ENCODE measurements at places on chromosomes 4 and X.

GRCh38 chr4:130329036-130329435 is 1233.1 kb downstream of the C4orf33 start:
- no peaks in the 10 kb centered on the region for H3K36me3 ChIP-seq
- no peak overlapping the region for H3K4me3 ChIP-seq
- no peak overlapping the region for H3K27ac ChIP-seq
- no peak for DNase-seq
- no peaks in the 10 kb centered on the region for H3K27me3 ChIP-seq

DNA sequence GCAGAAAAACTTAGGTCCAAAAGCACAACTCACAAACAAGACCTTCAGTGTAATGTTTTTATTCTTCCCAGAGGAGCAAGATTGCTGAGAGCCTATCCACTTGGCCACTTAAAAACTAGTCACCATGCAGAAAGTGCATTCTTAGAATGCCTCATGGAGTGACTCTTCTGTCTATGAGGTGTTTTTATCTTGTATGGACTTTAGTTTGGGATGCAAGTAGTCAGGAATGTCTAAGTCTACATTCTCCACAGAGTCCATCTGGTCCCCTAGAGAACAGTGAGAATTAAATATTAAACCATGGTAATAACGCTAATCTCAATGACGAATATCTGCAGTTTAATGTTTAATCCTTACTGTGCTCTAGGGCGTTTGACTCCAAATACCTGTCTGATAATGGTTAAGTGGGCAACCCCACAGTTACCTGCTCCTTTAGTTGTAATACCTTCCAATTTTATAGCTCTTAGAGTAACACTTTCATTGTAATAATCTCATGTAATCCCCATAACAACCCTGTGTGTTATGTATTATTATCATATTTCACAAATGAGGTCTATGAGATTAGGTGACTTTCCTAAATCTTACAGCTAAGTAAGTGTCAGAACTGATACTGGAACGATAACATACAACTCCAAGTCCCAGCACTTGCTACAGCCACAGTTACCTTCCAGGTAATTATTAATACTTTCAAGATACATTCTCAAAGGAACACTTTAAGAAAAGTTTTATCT is 235.6 kb upstream of the JADE1 start:
- no peaks in the 10 kb centered on the region for H3K4me1 ChIP-seq
- H3K27me3 ChIP-seq = peaks cover 7% of the 10 kb centered on the region
- DNase-seq = no peak
- H3K36me3 ChIP-seq = no peaks in the 10 kb centered on the region
- no peak overlapping the region for H3K4me3 ChIP-seq
- no peak overlapping the region for H3K27ac ChIP-seq

DNA sequence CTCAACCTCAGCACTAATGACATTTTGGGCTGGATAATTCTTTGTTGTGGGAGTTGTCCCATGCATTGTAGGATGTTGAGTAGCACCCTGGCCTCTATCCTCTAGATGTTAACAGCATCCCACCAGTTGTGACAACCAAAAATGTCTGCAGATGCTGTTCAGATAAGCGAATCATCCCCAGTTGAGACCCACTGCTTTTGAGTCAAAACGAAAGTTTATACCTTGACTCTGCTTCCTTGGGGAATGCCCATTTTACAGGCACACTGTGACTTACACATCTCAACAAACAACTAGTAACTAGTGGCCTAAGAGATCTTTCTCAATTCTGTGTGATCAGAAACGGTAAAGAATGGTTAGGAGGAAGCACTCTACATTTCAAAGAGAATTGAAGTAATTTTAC is 37.0 kb downstream of the SEPSECS start:
- H3K4me1 ChIP-seq = no peaks in the 10 kb centered on the region
- peaks cover 43% of the 10 kb centered on the region for H3K36me3 ChIP-seq
- no peaks in the 10 kb centered on the region for H3K27me3 ChIP-seq
- no peak for DNase-seq
- no peak overlapping the region for H3K4me3 ChIP-seq

GRCh38 chrX:134753718-134754008 is 95.4 kb upstream of the PLAC1 start:
- peaks cover 4% of the 10 kb centered on the region for H3K27me3 ChIP-seq
- no peaks in the 10 kb centered on the region for H3K36me3 ChIP-seq
- no peak overlapping the region for H3K4me3 ChIP-seq
- H3K27ac ChIP-seq = no peak overlapping the region
- H3K4me1 ChIP-seq = no peaks in the 10 kb centered on the region
- DNase-seq = no peak

DNA sequence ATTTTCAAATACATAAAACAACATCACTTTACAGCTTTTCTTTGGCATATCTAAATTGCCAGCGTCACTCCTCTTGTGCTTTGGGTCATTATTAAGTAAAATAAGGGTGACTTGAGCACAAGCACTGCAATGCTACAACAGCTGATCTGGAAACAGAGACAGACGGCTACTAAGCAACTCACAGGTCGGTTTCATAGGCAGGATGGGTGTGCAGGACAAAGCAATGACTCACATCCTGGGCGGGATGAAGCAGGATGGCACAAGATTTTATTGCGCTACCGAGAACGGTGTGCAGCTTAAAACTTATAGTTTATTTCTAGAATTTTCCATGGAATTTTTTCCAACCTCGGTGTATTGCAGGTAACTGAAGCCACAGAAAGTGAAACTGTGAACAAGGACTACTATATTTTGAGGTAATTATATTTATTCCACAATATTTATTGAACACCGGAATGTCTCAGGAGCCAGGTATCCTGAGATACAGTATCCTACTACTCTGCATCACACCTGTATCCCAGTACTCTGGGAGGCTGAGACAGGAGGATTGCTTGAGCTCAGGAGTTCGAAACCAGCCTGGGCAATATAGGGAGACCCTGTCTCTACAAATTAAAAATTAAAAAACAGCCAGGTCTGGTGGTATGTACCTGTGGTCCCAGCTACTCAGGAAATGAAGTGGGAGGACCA is 215.5 kb downstream of the APBB2 start:
- no peaks in the 10 kb centered on the region for H3K36me3 ChIP-seq
- no peaks in the 10 kb centered on the region for H3K27me3 ChIP-seq
- no peak for DNase-seq
- no peak overlapping the region for H3K4me3 ChIP-seq
- H3K4me1 ChIP-seq = no peaks in the 10 kb centered on the region

DNA sequence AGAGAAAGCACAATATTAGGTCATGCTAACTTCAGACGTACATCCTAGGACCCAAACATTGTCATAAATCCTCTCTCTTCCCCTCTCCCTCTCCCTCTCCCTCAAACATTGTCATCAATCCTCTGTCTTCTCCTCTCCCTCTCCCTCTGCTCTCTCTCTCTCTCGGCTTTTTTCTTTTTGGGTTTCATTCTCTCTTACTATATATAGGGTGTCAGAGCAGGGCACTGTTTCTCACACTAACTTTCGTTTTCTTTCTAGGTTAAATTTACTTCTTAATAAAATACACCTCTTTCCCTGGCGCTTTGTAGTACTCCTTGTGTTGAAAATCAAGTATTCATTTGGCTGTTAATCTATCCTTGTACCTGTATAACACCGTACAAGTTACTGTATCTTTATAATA is 37.0 kb upstream of the HERC5 start:
- DNase-seq = no peak
- no peak overlapping the region for H3K27ac ChIP-seq
- H3K36me3 ChIP-seq = peaks cover 42% of the 10 kb centered on the region
- no peaks in the 10 kb centered on the region for H3K4me1 ChIP-seq
- H3K27me3 ChIP-seq = no peaks in the 10 kb centered on the region

- H3K4me1 ChIP-seq = no peaks in the 10 kb centered on the region
- H3K27me3 ChIP-seq = no peaks in the 10 kb centered on the region
- no peaks in the 10 kb centered on the region for H3K36me3 ChIP-seq
- no peak overlapping the region for H3K27ac ChIP-seq
Measured at GRCh38 chrX:87900320-87900908, 382.8 kb downstream of the KLHL4 start.

- peaks cover 2% of the 10 kb centered on the region for H3K27me3 ChIP-seq
- no peak overlapping the region for H3K27ac ChIP-seq
- H3K36me3 ChIP-seq = no peaks in the 10 kb centered on the region
- DNase-seq = no peak
- no peak overlapping the region for H3K4me3 ChIP-seq
Measured at GRCh38 chr4:146110871-146111485, 64.5 kb upstream of the LSM6 start.

Data from CD4-positive, CD25-positive, alpha-beta regulatory T cell (primary cell).